Stimulated activated CD4-positive, alpha-beta T cell treated with anti-CD3 and anti-CD28 coated beads, Interleukin-1b, Interleukin-23, amount 100 ng/mL, for 1 hour (primary cell): ENCODE measurements at places on chromosomes 6 and 20.

DNA sequence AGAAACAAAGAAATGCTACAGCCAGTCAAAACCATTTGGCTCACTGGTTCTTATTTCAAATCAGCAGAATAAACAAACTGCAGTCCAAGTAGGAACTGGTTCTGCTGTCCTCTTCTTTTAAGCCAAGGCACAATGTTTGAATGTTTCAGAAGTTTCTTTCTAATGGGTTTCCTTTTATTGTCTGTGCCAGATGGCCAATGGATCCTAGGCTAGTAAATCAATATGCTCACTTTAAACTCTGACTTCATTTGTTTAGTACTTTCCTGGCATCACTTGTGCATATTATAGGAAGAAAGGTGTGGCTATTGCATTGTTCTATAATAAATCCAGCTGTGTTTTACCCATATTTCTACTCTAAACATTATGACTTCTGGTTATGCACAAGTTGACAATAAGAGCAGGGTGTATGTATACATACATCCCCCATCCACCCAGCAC, 99.7 kb upstream of the PLCB4 start:
- DNase-seq = no peak

- DNase-seq = no peak
These were observed 35.6 kb downstream of the RBM38 start for GRCh38 chr20:57426831-57427230.

DNA sequence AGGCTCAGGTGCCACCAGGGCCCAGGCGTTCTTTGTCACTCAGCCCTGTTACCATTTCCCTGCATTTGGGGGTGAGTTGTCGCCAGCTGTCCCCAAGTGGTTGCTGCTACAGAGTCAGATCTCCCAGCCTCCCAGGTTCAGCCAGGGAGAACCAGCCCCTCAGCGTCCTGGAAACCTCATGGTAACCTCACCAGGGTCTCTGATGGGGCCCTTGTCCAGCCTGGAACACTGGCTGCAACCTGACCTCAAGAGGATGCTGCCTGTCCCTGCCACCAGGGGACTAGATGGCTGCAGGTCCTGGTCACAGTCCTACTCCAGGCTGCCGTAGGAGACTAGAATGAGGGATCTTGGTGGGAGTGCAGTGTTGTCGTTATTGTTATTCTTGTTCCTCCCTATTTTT, 228.3 kb upstream of the PDE10A start:
- DNase-seq = no peak

GRCh38 chr6:41454189-41454789, 91.9 kb upstream of the FOXP4 start:
- DNase-seq = no peak

DNA sequence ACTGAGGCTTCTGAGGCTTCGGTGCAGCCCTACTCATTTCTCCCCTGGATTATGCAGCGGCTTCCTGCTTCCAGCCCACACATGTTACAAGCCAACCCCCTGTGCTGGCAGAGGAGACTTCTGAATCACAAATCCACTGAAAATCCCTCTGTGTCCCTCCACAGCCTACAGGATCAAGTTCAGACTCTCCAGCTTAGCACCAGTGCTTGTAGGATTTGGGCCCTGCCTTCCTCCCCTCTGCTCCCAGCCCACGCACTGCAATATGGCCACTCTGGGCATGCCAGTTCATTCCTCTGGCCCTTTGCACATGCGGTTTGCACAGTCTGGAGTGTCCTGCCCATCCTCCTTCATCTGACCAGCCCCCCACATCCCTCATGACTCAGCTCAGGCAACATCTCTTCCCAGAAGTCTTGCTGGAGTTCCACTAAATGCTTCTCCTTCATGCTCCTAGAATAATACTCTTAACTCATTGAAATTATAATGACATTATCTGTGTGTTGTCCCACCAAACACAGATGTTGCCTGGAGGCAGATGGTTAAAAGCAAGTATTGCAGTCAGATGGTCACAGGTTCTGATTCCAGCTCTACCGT, 15.9 kb upstream of the MDGA1 start:
- no peak for DNase-seq

GRCh38 chr20:33812152-33812849, 1.2 kb downstream of the CHMP4B start:
- no peak for DNase-seq

DNA sequence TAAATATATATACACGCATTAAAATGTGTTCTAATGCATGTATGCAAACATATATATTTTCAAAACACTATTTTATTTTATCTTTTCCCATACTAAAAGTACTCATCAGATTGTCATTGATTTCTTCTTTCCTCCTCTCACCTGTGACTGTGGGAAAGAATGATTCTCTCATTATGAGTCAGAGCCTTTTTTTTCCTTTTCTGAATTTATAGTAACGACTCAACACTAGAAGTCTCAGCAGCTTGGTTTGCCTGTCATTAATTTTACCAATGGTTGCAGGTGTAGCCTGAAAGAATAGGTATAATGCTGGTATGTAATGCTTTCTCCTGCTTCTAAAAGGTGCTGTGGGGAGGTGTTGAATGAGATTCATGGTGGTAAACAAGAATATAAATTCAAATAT, 328.7 kb downstream of the UTRN start:
- DNase-seq = no peak

GRCh38 chr6:13979284-13980171, 54.8 kb downstream of the RNF182 start:
- no peak for DNase-seq

- DNase-seq = no peak
These were observed 4.4 kb downstream of the AMD1 start for GRCh38 chr6:110878751-110879522.

DNA sequence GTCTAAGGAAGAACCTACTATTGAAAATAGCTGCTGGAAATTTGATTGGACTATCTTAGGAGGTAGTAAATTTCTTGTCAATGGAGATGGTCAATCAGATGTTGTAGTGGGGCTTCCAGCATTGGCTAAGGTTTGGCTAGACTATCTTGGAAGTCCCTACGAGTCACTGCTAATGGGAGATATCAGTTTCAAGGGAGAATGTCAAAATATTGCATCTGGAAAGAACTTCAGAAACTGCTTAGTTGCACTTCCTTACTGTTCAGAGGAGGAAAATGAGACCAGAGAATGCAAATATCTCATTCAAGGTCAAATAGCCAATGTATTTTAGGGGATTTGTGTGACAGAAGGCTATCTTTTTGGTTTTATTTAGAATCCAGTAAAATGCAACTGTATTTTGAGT, 53.5 kb upstream of the CCN2 start:
- DNase-seq = no peak

DNA sequence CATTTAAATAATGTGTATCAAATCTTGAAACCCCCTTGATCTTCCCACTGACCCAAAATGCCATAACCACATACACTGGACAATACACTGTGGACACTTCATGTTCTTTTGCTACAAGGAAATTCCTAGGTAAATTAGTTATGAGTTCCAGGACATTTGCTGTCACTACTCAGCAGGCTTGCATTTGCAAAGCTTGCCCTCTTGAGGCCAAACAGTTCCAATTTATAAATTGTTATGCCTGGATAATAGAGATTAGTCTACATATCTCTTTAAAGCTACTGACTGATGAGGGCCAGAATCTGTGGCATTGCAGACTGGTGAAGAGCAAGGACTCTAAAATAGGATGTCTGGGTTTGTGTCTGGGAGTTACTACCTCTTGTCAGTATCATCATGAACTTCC, 17.4 kb upstream of the RAB32 start:
- no peak for DNase-seq

GRCh38 chr6:142903812-142904211, 41.2 kb downstream of the HIVEP2 start:
- no peak for DNase-seq

DNA sequence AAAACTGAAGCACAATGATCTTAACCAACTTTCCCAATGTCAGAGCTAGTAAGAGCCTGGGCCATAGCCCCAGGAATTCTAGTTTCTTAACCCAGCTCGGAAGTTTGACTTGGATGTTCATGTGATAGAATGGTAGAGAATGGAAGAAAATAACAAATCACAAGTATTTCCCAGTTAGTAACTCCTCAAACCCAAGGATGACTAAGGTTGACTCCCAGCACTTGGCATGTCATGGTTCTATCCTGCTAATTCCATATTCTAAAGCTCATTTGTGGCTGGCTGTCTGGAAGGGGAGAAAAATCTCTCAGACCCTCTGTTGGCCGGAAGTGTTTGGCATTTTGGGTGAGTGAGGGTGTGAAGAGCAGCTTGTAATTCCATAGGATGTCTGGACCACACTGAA, 248.7 kb downstream of the RFPL4B start:
- DNase-seq = no peak

GRCh38 chr6:73081955-73082354, 143.3 kb downstream of the KHDC1L start:
- DNase-seq = no peak

DNA sequence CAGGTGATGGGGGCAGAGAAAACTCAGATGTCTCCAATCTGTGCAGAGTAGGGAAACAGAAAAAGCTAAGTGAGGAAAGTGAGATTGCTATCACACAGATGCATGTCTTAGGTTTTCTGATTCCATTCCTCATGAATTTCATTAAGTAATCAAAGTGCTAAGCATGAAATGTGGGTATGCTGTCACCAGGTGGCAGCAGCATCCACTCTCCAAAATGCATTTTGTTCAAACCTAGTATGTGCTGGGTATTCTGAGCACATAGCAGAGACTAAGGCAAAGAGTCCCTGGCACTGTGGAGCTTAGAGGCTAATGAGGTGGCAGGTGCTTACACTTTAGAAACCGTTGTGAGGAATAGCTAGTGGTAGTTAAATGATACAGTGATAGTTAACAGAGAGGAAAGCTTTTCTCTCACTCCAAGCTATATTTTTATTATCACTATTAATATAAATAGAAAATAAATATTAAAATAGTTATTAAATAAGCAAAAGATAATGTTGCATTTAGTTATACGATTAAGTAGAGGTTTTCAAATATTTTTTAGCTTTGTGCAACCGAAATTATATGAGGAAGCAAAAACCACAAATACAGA, 179.5 kb downstream of the CDH26 start:
- no peak for DNase-seq

GRCh38 chr6:30329331-30329730, 2.6 kb downstream of the TRIM39 start:
- no peak for DNase-seq

DNA sequence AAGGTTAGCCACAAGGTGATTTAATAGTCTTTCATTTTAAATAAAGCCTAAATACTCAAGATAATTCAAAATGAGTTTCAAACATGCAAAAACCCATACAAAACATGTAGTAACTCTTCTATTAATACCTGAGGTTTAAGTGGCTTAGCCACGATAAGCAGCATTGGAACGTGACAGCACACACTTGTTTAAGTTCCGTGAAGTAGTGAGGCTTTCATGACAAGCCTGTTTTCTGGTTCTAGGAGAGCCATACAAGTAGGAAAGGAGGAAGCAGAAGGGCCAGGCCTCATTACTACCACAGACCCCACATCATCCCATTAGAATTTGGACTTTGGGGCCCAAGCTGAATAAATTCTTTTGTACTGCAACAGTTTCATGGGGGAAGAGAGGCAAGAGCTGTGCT, 54.3 kb upstream of the PRND start:
- no peak for DNase-seq
